ENCODE measurements at places on chromosomes 2 and 18.

DNA sequence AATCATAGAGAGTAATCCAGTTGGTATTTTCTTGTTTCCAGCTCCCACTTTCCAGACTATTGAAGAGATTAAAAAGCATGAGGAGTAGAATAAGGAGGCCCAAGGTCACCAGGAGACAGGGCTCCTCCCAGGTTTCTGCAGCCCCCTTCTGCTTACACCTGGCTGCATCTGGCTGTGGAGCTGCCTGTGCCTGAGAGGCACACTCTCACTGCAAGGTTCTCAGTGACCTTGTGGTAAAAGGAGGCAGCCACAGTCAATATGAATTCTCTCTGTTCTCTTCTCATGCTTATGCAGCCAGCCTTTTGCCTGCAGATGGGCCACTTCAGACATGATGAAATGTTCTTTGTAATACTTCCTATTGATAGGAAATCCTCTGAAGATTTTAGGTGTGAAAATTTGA is 233.7 kb downstream of the MYO3B start:
- DNase-seq: no peak

DNA sequence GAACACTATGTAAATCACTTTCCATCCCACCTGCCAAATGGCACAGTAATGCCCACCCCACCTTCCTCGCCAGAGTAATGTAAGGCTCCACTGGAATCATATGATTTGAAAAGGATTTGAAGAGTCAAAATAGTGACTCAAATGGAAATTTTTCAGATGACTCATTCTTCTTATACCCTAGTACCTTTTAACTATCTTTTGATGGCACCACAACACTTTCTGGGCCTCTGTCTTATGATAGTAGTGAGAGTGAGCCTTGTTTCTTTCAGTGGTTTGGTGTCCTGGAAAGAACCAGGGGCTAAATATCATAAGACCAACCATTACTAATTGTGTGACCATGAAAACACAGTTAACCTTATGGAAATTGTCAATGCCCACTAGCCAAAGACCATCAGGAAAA is 235.4 kb upstream of the SLC14A2 start:
- no peak for DNase-seq

DNA sequence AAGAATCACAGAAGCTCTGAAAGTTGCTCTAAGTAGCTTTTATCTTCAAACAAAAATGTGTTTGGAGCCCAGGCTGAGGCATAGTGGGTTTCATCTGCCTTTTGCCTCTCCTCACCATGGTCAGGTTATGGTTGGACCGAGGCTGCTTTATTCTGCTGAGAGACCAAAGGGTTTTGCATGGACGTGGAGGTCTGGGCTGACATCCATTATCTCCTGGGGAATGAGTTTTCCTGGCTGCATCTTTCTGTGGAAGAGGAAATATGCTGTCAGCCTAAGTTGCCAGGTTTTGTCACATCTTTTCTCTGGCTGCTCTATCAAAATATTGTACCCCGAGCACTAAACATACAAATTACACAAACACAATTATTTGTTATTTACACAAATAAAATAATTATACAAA is 223.2 kb downstream of the LDLRAD4 start:
- no peak for DNase-seq

DNA sequence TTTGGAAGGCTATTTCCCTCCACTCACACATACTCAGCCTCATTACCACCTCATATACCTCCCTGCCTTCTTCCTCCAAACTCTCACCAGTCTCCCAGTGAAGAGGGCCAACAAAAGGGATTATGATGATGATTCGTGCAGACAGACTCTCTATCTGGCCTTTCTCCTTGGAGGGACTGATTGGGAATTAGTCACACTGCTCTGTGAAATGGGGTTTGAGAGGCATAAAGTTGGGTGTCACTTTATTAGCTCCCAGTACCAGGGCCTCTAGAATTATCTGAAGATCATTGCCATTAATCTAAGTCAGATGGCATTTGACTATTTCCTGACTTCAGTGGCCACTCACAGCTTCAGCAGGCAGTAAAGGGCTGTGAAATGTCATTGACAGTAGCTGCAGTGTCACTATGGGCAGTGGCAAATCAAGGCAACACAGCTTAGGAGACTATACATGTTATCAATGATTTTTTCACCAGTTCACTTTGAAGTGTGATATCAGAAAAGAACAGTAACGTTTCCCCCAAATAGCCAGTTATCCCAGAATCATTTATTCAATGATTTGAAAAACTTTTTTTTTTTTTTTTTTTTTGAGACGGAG is 17.4 kb downstream of the CNRIP1 start:
- DNase-seq: no peak

Data from HuH-7 (cell line).